SK-N-MC (cell line): ENCODE measurements at places on chromosomes 3 and 15.
A peak's percentile ranks its signal among the peaks of the same experiment; 100 is the strongest.

DNA sequence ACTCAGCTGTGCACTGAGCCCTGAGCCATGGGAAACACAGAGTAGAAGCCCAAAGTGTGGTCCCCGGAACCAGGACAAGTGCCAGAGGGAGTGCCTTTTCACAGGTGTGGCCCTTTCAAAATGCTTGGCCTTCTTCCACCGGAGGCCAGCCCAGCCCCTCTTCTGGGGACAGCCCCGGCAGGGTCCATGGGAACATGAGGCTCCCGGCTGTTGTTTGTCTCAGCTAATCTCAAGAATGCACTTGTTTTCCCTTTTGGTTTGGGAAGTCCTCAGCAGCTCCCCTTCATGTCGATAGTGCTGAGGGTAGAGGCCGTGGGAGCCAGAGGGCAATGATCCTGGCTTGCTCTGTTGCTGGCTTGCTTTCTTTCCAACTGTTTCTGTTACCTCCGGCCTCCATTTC is 91.1 kb upstream of the MRPS22 start:
- no peak for DNase-seq

DNA sequence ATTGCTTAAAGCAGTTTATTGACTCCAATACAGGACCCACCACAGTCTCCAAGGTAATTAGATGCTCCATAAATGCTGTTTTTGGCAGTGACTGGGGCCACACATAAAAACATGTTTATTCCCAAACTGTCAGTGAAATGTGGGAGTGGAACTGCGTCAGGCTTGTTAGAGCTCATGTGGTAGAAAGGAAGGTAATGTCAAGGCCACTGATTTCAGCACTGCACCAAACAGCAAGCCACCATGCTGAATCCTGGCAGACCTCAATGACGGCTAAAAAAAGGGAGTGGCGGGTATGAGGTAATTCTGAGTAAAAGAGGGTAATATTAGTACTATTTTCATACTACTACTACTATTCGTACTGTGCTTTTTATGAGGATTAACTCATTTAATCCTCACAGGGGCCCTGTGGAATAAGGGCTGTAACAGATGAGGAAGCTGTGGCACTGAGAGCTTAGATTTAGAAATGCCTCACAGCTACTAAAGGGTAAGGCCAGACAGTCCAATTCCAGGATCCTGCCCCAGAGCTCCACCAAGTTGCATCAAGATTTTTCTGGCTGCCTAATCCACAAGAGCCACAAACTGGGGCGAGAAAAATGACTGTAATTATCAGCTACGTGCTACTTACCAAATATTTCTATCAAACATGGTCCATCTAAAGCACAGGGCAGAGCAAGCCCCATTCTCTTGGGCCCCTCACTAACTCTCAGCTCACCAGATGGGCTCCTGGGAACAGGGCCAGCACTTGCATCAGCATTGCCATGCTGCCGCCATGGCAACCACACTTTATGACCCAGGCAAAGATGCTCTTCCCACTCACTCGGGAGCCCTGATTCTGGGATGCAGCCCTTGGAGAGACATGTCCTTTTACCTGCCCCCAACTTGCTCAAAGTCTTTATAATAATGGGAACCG is 83.6 kb upstream of the SPATA12 start:
- no peak for DNase-seq

DNA sequence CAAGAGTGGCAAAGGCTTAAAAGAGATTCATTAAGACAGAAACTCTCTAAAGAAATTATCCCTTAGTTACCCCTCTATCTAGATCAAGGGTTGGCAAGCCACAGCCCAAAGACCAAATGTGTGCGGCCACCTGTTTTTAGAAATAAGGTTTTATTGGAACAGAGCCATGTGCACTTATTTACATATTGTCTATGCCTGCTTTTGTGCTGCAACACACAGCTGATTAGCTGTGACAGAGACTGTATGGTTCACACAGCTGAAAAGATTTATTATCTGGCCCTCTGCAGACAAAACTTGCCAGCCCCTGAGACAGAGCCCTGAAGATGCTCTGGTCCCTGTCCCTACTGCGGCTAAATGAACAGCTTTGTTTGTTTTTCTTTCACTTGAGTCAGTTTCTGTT is 88.1 kb downstream of the ADAMTS9 start:
- no peak for DNase-seq

GRCh38 chr15:40115670-40116093 is 7.0 kb upstream of the BMF start:
- no peak for DNase-seq

GRCh38 chr15:60137711-60138396 is 133.7 kb downstream of the FOXB1 start:
- no peak for DNase-seq

DNA sequence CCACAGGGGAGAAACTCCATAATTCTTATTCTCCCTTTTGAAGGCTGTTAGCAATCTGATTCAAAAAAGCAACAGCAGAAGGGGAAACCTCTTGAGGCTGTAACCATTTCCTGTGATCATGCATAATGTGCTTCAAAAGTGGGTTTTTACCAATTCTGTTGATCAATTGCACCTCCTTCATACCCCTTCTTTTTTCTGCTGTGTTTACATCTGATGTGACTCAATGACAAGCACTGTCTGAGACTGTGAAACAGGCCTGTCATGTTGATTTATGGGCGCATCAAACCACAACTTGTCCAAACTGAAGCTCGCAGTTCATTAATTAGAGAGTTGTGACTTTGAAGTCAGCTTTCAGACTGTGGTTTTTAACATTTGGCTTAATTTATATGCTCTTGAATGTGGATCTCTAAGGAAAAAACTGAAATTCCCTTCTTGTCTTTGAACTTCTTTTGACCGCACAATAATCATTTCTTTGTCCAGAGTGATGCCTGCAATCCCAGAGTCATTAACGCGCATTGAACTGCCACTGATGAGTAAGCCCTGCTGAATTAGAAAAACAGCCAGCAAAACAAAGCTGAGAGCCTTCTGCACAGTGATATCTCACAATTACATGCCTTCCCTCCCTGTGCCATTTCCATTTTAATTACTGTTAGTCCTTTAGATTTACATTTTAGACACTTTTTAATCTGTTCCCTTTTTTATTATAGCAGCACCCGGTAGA is 532.8 kb downstream of the FOXP1 start:
- peak; percentile 77 for DNase-seq

- no peak for DNase-seq
These were observed 615 bp downstream of the DHX30 start for GRCh38 chr3:47803480-47804025.

- DNase-seq: no peak
These were observed 130.8 kb downstream of the ZNF621 start for GRCh38 chr3:40655551-40655950.

DNA sequence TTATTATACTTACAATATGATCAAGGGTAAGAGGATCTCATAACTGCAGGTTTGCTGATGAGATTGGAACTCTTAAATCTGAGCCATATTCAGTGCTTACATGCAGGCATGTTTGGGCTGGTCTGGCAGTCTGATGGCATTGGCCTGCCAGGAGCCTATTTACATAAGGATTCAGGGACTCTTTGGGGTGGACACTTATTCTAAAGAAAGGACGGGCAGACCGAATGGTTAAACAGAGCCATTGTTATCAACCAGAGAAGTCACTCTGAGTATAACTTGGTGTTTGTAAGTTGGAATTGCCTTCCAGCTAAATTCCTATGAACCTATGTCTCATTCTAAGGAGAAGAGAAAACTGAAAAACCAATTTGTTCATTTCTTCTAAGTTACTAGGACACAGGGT is 932.8 kb downstream of the IGSF11 start:
- no peak for DNase-seq

DNA sequence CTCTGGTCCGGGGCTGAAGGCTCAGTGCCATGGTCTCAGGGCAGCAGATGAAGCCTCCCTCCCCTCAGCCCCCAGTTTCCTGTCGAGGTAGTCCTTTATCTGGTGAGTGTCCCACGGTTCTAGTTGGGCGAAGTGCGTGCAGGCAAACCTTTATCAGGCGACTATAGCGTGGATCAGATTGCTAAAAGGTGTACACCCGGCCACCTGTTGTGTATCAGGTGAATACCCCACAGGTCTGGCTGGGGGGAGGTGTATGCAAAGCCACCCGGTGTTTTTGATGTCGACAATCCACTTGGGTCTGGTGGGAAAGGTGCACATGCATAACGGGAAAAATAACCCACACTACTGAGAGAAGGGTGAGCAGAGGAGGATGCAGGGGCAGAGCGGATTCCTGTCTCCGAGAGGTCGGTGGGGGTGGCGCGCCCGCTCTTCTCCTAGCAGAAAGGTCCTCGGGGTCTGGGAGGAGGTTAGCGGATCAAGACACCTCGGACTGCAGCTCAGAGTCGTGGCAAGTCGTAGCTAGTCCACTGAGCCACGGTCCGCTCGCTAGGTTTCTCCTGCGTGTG is 507 bp downstream of the SLC12A6 start:
- DNase-seq: no peak

DNA sequence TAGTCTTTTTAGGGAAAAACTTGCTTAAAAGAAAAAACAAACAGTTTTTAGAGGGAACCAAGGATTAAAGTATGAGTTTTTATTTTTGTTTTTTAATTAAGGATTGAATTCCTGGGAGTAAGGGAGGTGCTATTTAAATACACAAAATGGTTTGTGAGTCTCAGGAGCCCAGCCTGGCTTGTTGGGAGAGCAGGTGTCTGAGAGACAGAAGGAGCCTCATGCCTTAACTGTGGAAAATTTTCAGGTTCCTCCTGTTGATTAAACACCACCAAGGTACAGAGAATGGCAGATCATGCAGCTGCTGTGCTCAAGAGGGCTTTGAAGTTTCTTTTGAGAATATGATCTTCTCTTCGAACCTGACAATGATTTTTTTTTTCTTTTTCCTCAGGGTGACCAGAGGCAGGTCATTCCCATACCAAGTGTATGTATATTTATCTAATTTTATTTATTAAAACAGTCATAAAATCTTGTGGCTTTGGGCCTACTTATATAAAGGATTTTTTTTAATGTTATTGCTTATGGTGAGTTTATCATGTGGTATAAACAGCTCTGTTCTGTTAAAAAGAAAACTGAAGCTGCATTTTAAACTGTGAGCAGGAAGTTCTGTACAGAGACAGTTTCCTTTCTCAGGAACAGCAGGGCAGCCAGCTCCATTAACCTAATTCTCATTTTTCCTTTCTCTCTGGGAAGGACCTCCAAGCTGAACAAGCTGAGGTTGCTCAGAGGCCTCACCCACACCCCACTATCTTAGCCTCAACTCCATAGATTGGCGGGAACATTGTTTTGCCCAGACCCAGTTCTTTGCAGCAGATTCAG is 33.7 kb upstream of the VILL start:
- DNase-seq: no peak

GRCh38 chr15:68186671-68187397 is 18.3 kb downstream of the CALML4 start:
- DNase-seq: no peak

DNA sequence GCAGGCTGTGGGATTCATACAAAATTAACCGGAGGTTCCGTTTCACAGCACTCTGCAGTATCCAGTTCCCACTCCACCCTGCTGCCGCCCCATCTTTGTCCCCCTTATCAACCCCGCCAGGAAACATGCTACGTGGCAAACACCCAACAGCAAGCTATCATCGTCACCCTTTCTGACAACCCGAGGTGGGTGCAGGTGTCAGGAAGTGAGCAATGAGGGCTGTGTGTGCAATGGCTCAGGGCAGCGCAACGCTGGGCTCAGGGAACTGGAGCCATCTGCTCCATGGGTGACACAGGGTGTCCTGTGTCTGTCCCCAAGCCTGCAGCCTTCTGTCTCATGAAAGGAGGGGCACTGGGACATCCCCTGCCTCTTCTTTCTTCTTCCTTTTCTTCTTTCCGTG is 60.9 kb downstream of the ATP2B2 start:
- no peak for DNase-seq

DNA sequence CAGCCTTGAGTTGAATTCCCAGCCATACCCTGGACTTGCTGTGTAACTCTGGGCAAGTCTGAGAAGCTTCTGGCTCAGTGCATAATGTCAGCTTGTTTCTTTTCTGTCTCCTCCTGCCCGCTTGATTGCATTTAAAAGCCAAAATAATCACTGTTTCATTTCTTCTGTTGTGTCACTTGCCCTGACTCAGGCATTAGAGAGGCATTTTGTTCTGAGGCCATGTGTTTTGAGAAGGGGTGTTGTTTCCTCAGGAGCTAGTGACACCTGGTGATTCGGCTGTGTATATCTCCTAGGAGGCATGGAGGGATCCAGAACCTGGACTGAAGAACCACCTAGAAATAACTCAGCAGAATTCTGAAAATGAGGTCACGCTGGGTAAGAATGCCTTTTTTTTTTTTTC is 16.0 kb downstream of the WDR73 start:
- no peak for DNase-seq

- no peak for DNase-seq
These were observed 218.5 kb upstream of the PRICKLE2 start for GRCh38 chr3:64443546-64444381.

- no peak for DNase-seq
These were observed 7.2 kb downstream of the CLCN2 start for GRCh38 chr3:184354121-184354728.

DNA sequence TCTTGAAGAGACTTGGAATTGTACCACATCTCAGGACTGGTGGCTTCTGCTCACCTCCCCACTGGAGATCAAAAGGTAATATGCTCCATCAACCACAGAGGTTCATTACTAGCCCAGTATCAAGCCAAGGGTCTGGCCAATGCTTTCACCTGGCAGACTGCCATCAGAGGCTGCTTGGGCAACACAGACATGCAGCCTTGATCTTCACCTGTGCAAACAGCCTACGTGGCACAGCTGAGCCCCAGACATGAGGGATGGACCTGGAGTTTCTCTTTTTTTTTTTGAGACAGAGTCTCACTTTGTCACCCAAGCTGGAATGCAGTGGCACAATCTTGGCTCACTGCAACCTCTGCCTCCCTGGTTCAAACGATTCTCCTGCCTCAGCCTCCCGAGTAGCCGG is 105.6 kb upstream of the HES1 start:
- DNase-seq: no peak

GRCh38 chr3:64108784-64109317 is 85.6 kb upstream of the PSMD6 start:
- no peak for DNase-seq

DNA sequence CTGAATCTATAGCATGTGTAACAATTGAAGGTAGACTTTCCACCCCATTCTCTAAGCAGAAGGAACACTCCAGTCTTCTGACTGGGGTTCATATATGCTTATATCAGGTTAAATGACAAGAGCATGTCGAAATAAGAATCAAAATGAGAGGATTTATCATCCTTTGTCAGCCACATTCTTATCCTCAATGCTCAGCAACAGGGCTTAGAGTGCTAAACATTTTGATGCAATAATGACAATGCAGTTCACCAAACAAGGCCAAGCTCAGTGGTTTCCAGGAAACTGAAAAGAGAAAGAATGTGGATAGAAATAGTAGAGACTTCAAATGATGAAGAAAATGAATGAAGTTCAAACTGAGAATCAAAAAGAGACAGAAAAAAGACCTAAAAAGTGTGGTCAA is 78.0 kb downstream of the FSIP1 start:
- DNase-seq: no peak

- no peak for DNase-seq
These were observed 237.6 kb downstream of the FEZF2 start for GRCh38 chr3:62135741-62136140.

- DNase-seq: no peak
These were observed 364.2 kb downstream of the RBMS3 start for GRCh38 chr3:29644956-29645636.

DNA sequence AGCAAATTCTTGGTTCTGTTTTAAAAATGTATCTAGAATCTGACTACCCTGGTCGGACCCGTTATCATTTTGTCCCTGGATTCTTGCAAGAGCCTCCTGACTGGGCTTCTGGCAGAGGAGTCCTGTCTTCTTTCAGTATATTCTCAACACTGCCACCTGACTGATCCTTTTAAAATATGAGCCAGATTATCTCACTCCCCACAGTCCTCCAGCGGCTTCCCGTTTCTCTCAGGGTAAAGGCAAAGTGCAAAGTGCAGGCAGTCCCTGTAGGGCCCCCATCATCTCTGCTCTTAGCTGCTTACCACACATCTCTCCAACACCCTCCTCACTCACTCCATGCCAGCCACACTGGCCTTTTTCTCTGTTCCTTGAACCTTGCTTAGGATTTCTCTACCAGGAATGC is 28.4 kb downstream of the CRTC3 start:
- no peak for DNase-seq
